ENCODE measurements at places on chromosomes 6 and 20.

- no peak for DNase-seq
Observed at GRCh38 chr6:101231606-101232235, 161.8 kb upstream of the GRIK2 start.

DNA sequence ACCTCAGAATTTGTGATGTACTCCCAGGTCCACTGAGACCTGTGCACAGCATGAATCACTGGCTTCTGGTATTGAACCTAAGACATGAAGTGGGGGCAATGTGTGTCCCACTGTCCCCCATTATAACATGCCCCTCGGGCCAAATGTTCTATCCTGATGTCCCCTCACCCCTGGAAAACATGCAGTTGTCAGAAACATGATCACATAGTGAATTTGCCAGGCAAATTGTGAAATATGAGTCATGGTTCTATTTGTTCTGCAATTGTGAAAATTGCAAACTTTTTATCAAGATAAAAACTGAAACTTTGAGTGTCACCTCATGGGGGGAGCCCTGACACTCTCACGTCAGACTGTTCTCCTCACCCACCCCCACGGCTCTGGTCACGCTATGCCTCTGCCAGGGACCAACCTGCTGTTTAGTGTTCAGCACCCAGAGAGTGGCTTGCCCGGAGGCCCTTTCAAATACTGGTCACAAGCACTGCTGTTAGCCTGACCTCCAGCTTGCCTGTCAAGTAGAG, 305.3 kb downstream of the CLIC5 start:
- DNase-seq = peak; percentile 78

DNA sequence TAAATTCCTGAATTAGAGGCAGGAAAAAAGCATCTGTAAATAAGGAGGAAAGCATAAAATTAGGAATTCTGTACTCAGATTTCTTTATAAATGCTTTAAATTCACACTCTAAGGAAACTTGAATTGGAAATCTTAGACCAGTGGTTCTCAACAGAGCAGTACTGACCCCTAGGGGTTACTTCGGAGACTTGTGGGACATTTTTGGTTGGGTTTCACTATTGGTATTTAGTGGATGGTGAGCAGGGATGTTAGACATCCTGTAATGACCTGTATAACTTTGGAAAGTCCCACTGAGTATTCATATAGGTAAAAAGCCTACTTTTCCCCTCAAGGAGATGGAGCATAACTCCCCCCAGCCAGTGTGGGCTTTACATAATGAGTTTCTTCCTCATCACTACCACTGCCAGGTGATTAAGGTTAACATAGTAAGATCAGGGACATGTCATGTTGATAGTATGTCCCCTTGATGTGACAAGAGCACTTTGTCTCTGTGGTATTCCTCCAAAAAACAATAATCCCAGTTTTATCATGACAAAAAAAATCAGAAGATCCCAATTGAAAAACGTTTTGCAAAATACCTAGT, 31.0 kb downstream of the GLO1 start:
- DNase-seq = peak; percentile 76

GRCh38 chr20:61543931-61544745, 292.1 kb downstream of the CDH4 start:
- no peak for DNase-seq

DNA sequence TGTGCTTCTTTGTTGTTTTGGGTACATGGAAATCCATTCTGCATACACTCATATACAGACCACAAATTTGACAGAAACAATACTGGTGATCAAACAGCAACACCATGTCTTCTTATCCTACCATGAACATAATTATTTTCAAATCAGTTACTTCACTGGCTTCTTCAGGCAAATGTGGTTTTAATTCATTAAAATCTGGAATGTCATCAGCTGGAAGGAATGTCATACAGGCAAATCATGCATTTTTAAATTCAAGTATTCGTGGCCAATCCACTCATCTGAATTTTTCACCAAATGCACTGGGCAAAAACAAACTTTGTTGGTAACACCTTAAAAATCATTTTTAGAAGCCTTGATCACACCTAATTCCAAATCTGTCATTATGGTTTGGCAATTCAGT, 59.3 kb downstream of the KIF6 start:
- no peak for DNase-seq

GRCh38 chr20:31835977-31836852, 9.2 kb downstream of the FOXS1 start:
- DNase-seq = no peak

- peak; percentile 15 for DNase-seq
Observed at GRCh38 chr6:163573503-163574179, 159.1 kb downstream of the QKI start.

DNA sequence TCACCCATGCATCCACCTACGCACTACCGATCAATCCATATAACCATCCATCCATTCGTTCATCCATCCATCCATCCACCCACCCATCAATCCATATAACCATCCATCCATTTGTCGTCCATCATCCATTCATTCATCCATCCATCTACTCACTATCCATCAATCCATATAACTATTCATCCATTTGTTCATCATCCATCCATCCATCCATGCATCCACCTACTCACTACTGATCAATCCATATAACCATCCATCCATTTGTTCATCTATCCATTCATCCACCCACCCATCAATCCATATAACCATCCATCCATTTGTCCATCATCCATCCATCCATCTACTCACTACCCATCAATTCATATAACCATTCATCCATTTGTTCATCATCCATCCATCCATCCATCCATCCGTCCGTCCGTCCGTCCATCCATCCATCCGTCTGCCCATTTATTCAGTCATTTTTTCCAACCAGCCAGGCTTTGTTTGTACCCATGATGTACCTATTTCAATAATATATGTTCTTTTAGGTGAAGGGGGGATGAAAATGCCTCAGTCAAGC, 6.1 kb upstream of the BPIFB6 start:
- no peak for DNase-seq

GRCh38 chr20:19497064-19497463, 261.0 kb upstream of the RIN2 start:
- no peak for DNase-seq

DNA sequence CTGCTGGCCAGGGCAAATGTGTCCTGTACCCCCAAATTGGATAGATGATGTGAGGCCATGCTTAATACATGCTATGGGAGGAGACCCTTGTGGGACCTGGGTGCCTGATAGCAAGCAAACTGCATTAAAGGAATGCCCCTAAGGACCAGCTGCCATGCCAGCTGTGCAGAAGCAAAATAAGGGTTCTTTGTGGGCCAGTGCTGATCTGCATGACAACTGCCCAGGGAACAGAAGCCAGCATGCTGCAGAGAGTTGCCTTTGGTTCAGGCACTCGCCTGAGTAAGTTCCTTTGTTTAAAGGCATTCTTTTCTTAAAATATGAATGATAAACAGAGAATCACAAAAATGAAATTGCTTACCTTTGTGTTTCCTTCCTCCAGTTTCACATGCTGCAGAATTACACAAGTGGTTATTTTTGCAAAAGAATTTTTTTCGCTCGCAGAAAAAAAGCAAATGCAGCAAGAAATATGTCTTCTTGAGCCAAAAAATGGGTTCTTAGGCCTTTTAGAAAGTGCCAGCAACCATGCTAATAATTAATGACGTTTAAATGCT, 6.9 kb upstream of the SYNDIG1 start:
- DNase-seq = no peak

DNA sequence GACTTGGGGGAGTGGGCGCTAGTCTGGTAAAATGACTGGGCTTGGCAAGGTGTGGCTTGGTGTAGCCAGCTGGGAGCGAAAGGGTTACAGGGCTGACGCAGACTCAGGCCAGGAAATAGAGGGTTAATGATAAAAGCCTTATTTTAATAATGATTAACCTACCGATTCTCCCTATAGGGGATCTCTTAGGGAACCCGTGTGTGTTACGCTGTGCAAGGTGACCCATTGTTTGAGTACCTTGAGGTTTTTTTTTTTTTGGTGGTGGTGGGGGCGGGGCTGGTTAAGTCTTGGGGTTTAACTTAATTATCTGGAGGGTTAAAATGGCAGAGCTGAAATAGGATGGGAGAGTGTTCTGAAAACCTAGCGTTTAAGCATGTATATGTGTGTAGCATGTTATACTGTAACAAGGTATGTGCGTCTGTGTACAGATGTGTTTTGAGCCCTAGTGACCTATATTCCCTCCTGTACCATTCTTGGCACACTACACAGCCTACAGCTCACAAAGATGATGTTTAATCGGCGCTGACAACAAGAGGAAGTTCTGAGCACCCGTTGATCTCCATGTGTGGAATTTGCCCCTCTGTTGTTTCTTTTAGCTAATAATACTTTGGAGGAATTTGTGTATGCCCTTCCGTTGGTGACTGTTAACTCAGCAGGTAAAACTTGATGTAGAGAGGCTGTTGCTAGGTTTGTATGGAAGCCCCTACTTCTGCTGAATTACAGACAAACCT, 1.3 kb downstream of the CARMIL1 start:
- DNase-seq = peak; percentile 27

DNA sequence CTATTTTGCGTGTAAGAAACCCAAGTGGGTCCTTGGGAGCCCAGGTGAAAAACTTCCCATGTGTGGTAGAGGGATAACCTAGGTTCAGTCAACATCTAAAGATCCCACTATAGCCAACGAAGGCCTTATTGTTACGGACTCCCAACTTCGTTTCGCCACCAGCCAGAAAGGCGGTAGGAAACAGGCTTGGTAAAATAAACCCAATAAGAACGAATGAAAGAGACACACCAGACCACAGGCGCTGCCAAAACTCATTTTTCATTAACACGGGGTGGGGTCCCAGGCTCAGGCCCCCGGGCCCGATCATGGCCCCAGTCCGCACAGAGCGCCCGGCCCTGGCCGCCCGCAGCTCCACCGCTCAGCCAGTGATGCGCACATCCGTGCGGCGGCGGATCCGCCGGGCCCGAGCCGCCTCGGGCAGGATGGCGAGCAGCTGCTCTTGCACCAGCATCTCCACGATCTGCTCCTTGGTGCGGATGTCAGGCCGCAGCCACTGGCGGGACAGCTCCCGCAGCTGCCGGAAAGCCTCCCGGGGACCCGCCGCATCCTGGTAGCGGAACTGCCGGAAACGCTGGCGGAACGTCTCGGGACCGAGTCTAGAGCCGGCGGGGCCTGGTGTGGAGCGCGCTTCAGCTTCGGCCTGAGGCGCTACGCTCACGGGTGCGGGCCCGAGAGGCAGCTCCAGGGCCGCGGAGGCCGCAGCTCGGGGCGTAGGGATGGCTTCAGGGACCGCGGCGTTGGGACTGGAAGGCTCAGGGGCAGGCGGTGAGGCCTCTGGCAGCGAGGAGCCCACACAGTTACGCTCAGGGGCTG, 709 bp downstream of the SCAND1 start:
- peak; percentile 33 for DNase-seq

DNA sequence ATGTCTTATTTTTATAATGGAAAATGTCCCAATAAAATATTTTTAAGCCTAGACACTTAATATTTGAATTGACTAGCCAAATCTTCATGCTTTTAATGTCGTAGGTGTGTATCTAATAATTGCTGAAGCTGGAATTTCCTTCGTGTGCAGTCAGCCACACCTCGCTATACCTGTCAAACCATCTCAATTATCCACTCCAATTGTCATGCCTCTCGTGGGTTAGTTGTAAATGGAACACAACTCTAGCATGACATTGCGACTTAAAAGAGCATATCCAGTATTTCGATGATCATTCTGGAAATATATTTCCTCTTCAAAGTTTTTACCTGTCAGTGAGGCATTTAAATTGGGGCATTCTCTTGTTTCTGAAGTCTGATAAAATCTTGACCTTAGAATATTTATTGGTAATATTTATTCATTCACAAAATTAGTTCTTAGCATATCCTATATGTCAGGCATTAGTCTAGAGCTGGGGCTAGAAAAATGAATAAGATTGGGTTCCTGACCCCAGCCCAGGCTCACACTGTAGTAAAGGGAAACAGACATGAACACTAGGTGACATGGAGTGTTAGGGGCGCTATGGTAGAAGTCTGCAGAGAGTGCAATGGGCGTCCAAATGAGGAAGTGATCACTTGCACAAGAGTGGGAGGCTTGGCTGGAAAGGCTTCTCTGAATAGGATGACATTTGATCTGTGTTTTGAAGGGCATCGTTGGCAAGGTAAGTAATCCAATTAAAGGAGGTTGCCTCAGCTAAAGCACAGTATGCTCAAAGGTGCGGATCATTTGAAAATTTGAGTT, 11.0 kb upstream of the CFAP206 start:
- DNase-seq = no peak

DNA sequence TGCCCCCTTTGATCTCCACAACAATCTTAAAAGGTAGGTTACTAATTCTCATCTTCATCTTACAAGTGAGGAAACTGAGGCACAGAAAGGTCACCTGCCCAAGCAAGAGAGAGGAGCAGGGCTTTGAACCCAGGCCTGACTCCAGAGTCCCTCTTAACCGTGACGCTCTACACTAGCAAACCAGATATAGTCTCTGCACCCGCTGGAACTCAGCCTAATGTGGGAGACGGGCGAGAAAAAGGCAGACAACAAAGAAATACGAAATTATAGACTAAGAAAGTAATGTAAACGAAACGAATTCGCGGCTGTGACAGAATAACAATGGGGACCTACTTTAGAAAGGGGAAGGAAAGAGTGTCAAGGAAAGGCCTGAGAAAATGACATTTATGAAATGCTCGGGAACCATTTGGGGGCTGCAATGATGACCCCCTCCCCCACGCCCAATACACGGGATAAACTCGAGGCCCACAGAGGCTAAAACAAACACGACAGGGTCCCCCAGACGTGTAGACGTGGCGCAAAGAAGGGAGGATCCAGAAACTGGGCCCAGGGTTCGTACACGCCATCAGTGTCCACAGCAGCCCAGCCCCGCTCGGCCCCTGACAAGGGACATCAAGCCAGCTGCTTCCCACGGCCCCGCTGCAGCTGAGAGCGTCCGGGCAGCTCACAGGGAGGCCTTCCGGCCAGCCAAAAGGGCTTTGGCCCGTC, 637 bp downstream of the TRPC4AP start:
- no peak for DNase-seq

All from NCI-H526 treated with DMSO at 0.1 percent for 48 hours (cell line).